ENCODE measurements at places on chromosomes 1 and 21. TPM values are rescaled to one million over a fixed set of nuclear protein-coding genes. Genes with fewer than 3 reads are reported as not detected.

- DNase-seq: no peak
Observed at GRCh38 chr1:16122916-16123315, 33.0 kb downstream of the EPHA2 start.

DNA sequence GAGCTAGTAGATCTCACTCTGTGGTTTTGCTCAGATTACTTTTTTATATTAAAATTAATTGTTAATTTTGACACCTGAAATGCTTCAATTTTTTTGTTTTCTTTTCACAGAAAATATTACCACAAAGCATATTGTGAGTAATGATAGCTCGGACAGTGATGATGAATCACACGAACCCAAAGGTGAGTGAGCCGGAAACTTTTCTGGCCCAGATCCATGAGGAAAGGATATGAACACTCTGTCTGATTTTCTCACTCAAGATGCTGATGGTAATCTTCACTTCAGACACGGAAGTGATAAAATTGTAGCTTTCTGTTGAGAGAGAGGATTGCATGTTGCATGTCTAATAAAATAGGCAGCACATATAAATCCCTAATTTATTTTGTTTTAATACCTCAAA, 121.8 kb downstream of the PLA2G4A start:
- DNase-seq: no peak

Gene XCL1
- 0.53 TPM for total RNA-seq

DNA sequence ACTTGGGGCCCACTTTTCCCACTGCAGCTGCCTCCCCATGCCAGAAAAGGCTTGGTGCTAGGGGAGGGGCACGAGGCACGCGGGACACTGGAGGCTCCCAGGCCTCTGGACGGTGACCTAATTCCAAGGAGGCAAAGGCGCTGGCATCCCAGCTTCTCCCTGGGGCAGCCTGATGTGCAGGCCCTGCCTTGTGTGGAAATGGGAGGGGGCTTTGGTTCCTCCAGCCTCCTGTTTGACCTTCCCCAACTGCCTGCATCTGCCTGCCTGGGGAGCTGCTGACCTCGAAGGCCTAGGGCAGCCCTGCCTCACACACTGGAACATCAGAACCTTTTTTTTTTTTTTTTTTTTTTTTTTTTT, 39.9 kb downstream of the KIAA1614 start:
- DNase-seq: no peak

GRCh38 chr1:18322368-18323032, 158.2 kb upstream of the KLHDC7A start:
- DNase-seq: peak; percentile 66

- DNase-seq: no peak
Observed at GRCh38 chr21:41367301-41367944, 5.6 kb downstream of the MX2 start.

Gene SNRPE
- total RNA-seq: 245 TPM

DNA sequence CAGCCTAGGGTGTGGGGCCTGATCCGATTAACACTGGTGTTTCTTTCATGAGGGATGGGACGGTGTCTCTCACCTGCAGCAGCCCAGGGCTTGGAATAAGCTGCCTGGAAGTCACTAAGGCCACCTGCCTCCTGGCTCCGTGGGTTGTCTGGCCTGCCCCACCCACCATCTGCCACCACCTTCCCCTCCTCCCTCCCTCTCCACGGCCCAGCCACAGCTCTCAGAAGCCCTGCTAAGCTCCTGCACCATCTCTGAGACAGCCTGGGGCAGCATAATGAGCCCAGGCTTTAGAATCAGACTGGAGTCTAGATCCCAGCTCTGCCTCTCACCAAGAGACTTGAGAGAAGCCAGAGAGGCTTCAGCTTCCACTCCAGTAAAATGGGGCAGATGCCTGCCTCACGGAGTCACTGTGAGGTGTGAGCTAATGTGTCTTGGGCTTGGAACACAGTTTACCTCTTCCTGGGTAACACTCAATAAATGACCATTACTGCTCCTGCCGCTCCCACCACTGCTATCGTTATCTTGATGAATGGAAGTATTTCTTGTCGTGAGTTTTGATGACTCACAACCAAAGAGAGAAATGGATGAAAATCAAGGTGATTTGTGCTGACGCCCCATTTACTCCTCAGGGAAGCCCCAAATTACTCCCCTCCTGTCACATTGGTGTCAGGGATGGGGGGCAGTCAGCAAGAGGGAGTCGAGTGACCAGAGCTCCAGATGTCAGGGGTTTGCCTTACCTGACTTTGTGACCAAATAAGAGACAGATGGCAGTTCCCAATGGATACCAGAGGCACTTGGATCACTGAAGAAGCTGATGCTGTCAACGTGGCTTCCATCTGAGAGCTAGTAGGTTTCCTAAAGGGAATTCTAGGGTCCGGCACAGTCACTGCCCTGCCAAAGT, 23.5 kb upstream of the C1QA start:
- no peak for DNase-seq

Gene SPRTN
- 14.6 TPM for total RNA-seq

DNA sequence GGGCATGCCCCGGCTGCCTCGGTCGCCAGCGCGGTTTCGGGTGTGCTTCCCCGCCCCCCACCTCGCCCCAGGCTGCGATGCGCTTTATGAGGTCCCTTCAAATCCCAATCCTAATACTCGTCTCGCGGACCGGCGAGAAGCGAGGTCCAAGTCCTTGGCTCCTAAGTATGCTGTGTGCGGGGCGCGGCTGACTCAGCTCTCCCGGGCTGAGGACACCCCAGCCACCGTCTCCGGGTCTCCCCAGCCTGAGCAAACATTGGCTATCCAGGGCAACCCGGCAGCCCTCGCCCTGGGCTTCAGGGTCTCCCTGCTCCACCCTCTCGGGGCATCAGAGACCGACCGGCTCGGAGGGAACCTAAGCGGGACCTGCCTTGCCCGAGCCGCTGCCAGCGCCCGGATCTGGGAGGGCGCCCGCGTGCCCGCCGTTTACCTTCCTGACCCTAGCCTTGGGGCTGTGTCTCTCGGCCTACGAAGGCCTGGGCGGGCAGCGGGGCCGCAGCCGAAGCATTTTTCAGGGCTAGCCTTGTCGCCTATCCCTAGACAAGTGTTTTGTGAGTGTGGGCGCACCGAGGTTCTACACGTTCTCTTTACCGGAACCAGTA, 1.2 kb downstream of the ITPKB start:
- DNase-seq: peak; percentile 50

DNA sequence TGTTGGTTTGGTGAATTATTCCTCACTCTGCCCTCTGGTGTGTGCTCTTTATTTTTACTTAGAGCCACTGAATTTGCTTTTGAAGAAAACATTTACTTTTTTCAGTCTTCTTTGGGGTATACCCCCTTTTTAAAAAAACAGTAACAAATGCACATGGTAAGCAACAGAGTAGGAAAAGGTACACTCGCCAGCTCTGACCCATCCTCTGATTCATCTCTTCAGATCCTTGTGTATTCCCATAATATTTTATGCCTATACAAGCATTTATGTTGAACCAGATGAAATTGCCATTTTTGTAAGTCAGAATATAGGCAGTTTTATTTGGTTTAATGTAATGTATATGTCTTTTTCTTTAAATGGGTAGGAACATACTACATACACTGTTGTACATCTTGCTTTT, 28.3 kb downstream of the TTC3 start:
- no peak for DNase-seq

DNA sequence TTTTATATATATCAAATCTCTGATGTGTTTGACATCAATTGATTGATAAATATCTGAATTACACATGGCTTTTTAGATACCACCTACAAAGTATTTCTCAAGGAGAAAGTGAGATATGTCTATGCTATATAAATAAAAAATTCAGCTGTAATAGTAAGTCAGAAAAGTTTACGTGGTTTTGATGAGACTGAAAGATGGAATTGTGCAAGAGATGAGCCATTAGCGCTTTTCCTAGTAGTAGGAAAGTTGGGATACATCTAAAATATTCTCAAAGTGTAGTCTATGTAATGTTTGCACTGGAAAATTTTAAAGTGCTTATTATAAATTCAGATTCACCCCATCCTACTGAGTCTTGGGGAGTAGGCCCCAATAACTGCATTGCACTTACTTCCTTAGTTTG, 49.1 kb downstream of the SGIP1 start:
- no peak for DNase-seq

DNA sequence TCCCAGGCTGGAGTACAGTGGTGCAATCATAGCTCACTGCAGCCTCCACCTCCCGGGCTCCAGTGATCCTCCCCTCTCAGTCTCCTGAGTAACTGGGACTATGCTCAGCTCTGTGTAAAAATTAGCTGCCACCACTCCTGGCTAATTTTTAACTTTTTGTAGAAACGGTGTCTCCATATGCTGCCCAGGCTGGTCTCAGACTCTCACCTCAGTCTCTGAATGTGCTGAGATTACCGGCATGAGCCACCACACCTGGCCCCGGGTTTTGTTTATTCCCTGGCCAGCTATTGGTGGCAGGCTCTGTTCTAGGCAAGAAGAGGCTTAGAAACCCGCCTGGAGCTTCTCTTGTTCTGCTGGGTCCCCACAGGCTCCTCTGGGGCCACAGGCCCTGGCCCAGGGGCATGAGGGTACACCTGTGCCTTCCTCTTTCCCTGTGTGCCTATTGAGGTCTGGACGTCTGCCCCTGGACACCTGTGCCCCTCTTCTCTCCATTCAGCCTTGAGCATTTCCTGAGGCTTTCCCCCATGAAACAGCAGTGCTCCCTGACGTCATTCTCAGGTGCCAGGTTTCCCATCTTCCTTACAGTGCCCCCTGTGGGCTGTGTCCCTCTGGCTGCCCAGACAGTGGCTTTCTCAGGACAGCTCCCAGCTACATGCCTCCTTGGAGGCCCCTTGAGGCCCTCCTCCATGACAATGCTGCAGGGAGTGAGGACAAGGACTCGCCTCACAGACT, 57.5 kb downstream of the PCP4 start:
- peak; percentile 47 for DNase-seq

Gene CCDC185
- not detected for total RNA-seq

Gene PSMG1
- total RNA-seq: 70.4 TPM

Gene RNF186
- not detected for total RNA-seq

GRCh38 chr1:233863901-233864545, 40.5 kb upstream of the SLC35F3 start:
- DNase-seq: no peak

DNA sequence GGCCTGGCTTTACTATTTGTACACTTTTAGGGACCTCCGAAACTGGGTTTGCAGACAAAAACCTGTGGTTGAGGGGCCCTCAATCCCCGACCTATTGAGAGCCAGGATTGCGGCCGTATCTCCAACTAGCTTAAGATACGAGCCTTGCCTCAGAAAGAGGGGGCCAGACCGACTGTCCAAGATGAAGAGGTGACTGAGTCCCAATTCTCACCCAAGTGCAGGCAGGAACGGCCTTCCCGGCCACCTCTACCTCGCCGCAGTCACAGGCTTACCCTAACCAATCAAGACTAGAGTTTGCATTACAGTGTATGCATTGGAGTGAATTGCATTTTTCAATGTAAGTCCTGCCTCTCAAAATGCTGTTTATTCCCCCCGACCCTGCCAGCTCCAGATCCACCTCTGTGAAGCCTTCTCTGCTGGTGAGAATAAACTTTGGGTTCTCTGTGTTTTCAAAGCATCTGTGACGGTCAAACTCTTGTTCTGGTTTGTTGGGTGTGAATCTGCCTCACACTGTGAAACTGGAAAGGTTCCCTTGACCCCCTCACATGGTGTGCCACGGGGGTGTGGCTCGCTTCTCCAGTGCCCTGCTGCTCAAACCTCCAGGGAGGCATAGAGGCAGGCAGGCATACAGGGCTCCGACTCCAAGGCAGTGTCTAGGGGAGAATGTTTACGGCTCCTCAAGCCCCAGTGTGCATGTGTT, 62.2 kb upstream of the WLS start:
- no peak for DNase-seq

GRCh38 chr21:45054227-45054926, 20.0 kb upstream of the ADARB1 start:
- no peak for DNase-seq

Gene ADORA3
- total RNA-seq: not detected

- no peak for DNase-seq
Observed at GRCh38 chr1:105641407-105641806, 1415.1 kb upstream of the PRMT6 start.

Gene C1orf87
- total RNA-seq: 0.16 TPM

- DNase-seq: no peak
Observed at GRCh38 chr1:110734133-110734680, 59.5 kb upstream of the KCNA3 start.

GRCh38 chr1:246373828-246374569, 133.1 kb downstream of the SMYD3 start:
- no peak for DNase-seq

- DNase-seq: peak; percentile 21
Observed at GRCh38 chr1:84973498-84974334, 23.2 kb downstream of the MCOLN2 start.

Gene KCNA3
- 1.2 TPM for total RNA-seq

- no peak for DNase-seq
Observed at GRCh38 chr1:17616731-17617279, 77.3 kb downstream of the ARHGEF10L start.

DNA sequence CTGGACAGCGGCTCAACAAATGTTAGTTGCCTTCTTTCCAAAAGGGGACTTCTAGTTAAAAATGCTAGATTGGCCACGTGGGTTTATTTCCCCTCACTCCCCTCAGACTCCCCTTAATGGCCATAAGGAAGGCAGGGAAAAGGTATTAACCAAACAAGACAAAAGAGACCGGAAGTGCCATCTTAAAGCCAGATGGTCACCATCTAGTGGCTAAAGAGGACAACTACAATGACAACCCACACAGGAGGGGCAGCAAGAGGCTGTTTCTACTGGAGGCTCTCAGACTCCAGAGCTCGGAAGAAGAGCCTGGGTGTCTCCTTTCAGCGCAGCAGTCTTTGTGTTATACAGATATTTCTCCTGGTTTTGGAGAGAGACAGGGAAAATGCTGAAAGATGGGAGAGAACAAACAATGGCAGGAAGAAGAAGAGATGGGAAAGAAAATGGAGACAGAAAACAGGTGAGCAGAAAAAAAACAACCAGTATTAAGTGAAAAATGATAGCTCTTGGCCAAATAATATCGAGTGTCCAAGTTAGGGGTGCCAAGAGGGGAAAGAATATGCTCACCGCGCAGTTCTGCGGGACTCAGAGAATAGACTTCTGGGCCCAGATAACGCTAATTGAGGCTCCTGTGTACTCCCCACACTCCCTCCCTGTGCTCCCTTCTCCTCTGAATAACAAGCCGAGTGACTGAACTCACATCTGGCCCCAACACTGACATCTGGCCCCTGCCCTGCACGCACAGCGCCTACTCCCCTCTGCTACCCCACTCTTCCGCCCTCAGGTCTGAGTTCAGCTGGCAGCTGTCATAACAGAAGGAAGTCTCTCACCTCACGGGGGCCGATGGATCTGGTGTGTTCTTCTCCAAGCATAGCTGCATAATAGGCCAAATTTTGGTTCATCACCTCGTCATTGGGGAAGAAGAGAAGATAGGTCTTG, 9.6 kb downstream of the P3H1 start:
- DNase-seq: no peak
